ENCODE measurements at places on chromosomes 7 and 10.

GRCh38 chr7:36048902-36049240 lies 104.2 kb upstream of the EEPD1 start:
- no peak for DNase-seq

DNA sequence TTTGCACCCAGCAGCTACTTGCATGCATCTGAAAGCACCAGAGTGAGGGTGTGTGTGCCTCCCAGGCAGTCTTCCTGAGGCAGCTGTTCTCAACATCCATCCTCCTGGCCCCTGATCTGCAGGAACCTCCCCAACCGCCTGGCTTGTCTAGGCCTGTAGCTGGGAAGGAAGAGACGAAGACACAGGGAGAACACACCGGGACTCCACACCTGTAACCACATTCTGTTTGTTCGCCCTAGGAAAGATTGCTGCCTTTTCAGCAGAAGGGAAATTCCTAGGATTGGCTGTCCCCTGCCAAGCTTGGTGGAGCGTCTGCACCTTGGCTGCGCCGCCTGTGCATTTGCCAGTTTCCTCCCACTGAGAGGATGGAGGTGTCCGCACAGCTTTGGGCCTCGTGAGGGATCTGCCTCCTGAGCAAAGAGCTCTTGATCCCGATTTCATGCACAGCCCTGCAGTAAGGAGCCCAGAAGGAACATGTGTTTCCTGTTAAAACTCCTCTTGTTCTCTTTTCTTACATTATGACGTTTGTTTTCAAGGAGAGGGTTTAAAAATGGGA lies 154.6 kb downstream of the TPST1 start:
- no peak for DNase-seq

DNA sequence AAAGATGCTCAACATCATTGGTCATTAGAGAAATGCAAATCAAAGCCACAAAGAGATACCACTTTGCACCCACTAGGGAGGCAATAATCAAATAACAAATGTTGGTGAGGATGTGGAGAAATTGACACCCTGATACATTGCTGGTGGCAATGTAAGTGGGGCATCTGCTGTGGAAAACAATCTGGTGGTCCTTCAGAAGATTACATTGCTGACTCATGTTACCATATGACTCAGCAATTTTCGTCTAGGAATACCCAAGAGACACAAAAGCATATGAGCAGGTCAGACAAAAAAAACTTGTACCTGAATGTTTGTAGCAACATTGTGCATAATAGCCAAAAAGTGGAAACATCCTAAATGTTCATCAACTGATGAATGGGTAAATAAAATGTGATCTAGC lies 4.9 kb upstream of the CLDN3 start:
- DNase-seq = no peak

DNA sequence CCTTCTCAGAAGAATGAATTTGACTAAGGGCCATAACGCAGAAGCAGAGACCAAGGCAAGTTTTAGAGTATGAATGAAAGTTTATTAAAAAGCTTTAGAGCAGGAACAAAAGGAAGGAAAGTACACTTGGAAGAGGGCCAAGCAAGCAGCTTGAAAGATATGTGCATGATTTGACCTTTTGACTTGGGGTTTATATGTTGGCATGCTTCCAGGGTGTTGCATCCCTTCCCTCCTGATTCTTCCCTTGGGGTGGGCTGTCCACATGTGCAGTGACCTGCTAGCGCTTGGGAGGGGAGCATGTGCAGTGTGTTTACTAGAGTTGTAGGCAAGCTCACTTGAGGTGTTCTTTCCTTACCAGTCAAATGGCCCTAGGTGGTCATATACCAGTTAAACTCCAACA lies 37.9 kb upstream of the LRRN3 start:
- no peak for DNase-seq

GRCh38 chr10:34766266-34766600 lies 48.9 kb downstream of the PARD3 start:
- DNase-seq = no peak

- DNase-seq = no peak
Observed at GRCh38 chr7:110918949-110919548, 171.9 kb upstream of the LRRN3 start.

- peak; percentile 65 for DNase-seq
Observed at GRCh38 chr10:60536529-60537114, 146.9 kb upstream of the ANK3 start.

- no peak for DNase-seq
Observed at GRCh38 chr7:99944497-99945070, 15.2 kb upstream of the GJC3 start.

DNA sequence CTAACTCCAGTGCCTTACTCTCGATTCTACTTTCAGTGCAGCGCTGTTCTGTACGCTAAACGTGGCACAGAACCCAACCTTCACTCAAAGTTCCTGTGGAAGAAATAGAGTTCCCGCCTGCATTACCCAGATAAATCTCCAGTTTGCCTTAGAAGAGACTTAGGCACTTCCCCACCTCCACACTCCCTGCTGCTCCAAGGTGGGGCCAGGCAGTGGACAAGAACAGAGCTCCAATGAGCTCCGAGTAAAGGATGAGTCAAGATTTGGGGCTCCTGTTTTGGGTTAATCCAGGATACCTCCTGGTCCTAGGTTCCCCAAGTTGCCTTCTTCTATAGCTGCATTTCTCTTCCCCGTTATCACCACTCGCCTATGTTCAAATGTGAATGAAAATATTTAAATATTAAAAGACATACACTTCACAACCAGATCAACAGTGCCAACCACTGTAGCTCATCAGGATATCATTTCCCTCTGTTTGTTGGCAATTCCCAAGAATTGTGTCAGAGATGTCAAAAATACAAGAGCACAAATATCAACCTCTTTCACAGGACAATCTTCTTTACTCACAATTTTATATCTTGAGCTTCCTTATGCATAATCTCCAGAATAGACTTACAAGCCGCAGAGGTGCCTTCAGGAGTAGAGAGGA lies 48.0 kb downstream of the MALSU1 start:
- DNase-seq = no peak

DNA sequence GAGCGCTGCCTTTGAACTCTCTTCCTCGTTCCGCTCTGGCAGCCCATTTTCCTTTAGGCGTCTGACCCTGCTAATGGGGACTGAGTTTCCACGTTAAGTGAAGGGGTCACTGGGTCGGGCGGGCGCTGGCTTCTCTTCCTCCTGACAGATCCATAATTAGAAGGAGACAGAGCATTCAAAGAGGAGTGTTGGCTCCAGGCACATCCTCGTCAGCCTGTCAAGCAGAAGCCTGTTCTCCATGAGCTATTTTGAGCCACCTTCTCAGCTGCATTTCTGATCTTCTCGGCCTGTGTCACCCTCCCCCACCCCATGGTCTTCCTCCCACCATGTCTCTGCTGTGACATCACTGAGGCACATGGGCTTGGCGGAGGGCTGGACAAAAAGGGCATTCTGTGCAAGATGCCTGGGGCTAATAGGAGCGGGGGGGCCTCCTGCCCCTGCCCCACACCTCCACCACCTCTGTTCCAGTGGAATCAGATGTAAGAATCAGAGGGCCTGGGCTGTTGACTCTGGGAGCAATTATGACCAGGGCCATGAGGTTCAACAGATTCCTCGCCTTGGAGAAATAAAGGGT lies 248.1 kb downstream of the PLXNA4 start:
- DNase-seq = no peak

GRCh38 chr10:9745158-9745557 lies 1272.5 kb upstream of the CELF2 start:
- DNase-seq = no peak

DNA sequence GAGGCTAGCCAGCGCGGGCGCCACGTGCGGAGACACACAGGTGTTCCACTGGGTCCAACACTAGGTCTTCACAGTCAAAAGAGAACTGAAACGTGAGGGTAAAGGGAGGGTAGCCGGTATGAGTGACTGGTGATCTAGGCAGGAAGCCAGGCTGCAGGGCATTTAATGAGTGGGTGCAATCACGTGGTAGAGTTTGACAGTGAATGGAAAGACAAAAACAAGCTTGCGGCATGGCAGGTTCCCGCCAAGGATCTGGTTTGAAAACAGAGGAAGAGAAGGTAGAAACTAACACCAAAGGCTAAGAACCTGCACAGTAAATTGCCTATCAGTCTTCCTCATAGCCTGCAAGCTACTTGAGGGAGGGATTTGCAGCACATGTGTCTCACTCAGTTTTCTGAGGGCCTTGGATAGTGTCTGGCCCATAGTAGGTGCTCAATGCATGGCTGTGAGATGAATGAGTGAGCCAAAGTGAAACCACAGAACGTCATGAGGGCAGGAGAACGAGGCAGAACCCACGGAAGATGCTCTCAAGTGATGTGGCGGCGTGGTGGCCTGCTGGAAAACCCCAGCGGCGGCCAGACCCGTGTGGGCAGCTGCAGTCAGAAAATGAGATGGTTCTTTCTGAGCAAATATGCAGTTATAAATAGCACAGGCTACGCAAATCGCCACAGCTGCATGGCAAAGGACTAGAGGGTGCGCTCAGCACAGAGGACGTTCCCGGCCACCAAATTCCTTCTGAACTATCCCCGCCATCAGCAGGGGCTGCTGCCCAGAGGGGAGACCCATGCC lies 183.6 kb upstream of the NFE2L3 start:
- DNase-seq = no peak

DNA sequence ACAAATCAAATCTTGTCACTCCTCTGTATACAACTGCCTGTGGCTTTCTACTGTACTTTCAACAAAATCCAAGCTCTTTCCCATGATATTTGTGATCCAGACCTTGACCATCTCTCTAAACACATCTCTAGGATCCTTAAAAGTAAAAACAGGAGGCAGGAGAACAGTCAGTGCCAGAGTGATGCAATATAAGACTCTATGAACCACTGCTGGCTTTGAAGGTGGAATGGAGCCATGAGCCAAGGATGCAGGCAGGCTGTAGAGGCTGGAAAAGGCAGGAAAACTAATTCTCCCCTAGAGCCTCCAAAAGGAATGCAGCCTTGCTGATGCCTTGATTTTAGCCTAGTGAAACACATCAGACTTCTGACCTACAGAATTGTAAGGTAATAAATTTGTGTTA lies 45.5 kb upstream of the LRRN3 start:
- DNase-seq = no peak

DNA sequence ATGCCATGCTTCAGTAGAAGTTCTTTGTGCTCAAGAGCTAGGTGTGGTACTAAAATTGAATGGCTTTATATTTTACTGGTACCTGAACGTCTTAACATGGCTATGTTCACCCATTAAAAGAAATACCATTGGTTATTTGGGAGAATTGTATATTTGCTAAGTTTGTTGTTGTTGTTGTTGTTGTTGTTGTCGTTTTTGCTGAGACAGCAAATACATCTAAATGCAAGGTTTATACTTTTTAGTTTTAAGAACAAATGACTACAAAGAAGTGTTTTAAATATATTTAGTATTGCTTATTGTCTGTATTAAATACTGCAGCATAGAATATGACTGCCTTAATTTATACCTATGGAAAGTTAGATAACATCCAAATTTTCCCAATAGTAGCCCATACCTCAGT lies 66.9 kb downstream of the HECW1 start:
- DNase-seq = no peak

GRCh38 chr10:38209332-38209731 lies 115.2 kb downstream of the ZNF37A start:
- DNase-seq = no peak

- no peak for DNase-seq
Observed at GRCh38 chr10:43299579-43299978, 32.7 kb upstream of the RASGEF1A start.

DNA sequence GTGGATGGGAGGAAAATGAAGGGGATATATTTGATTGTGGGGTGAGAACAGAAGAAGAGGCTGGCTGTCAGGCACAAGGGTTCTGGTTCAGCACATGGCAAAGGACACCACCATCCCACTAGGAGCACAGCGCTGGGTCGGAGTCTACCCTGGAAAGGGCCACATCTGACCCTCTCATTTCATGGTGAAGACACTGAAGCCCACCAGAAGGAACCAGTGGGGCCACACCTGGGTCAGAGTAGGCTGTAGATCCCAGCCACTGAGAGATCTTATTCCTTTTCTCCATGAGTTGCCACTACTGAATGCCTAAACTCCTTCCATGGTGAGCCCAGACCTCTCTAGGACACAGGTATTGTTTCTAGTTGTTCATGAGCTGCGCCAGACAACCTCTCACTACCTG lies 25.8 kb downstream of the SFTPD start:
- DNase-seq = no peak

DNA sequence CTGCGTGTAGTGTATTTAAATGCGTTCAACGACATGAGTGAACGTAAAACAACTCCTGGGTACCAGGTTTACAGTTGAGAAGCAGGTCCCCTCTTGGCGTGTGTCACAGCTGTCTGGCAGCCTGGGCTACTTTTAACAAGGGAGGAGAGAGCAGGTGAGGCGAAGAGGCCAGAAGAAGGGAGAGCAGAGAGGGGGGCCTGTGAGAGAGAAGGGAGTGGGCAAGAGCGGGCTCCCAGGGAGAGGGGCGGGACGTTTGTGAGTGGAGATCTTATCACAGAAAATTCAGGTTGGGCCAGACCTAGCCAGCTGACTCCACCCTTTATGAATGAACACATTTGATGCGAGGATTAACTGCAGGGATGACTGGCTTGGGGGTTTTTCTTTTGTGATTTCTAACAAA lies 154.0 kb downstream of the CAMK1D start:
- no peak for DNase-seq

DNA sequence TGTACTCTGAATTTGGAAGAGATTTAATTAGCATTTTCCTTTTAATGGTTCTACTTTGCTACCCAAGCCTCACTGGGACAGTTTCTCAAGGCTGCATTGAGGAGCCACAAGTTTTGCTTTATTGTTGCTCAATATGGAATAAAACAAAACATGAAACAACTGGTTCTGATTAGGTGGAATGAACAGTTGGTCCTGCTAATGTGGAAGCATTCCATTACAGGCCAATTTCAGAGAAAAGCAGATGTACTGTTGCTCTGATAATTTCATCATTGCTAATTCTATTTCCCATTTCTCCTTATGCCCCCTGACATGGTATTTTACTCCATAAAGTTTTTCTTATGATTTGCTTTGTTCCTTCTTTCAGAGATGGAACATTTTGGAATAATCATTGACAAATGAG lies 66.0 kb upstream of the PAPSS2 start:
- no peak for DNase-seq

DNA sequence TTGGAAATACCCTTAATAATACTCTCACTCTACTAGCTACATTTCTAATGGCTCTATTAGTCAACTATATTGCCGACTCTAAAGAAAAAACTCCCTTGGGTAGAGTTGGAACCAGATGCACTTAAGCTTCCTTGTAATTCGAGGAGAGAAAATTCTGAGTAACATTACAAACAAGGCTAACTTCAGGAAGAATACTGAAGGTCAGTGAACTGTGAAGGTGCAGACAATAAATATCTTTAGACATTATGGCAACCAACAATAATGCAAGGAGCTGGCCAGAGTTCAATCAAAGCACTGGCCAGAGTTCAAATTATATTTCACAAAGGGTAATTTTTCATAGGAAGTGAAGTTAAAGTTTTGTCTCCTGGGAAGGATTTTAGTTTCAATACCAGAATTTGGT lies 40.7 kb upstream of the MRLN start:
- DNase-seq = no peak

All from non-pigmented ciliary epithelial cell (primary cell).